ENCODE measurements at places on chromosomes 4 and X.

DNA sequence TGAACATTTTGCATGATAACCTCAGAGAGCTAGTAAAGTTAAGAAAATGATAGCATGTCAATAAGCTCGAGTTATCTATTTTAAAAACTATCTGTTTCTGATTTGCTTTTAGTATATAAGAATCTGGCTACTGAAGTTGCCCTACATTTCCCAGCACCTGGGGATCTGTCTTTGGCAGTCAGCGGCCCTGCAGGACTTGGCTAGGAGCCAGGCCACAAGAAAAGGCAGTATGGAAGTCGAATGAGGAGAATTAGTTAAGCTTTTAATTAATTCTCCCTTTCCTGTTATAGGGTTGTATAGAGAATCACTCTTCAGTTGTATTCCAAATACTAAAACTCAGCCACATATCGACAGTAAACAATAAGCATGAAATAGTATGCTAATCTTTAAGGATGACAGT, 22.7 kb downstream of the POU4F2 start:
- no peak for DNase-seq

DNA sequence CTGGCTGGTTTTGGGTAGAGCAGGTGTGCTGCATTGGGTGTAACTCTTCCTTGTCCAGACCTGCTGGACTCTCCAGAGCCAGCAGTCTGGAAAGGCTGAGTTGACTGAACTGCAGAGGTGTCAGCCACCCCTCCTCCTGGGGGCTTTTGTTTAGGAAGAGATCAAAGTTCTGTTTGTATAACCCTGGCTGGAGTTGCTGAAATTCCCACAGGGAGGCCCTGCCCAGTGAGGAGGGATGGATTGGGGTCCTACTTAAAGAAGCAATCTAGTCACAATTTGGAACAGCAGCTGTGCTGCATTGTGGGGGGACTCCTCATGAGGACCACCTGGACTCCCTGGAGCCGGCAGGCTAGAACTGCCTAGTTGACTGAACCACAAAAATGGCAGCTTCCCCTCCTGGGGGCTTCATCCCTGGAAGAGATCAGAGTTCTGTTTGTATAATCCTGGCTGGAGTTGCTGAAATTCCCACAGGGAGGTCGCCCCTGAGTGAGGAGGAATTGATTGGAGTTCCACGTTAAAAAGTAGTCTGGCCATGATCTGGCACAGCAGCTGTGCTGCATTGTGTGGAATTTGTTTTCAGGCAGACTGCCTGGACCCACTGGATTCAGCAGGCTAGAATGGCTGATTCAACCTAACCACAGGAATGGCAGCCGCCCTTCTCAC, 264.9 kb upstream of the ZC4H2 start:
- no peak for DNase-seq

- DNase-seq: no peak
These were observed 7.5 kb downstream of the PPEF1 start for GRCh38 chrX:18714910-18715309.

GRCh38 chrX:147828719-147829118, 83.0 kb upstream of the FMR1 start:
- DNase-seq: no peak

DNA sequence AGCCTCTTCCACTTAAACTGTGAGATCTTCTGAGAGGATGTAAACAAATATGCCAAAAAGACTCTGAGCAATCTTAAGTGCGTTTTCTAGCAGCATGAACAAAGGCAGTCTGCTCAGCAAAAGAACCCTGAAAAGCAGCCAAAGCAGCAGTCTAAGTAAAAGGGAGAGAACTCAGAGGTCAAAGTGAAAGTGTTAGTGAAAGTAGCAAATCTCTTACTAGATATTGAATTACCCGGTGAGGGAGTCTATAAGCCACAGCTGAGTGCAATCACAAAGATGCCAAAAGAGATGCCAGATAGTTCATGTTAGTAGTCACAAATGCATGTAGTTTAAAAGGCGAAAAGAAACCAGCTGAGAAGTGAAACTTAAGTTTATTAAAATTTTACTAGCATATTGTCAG, 7.9 kb upstream of the GNRHR start:
- no peak for DNase-seq

GRCh38 chrX:153557618-153558355, 40.3 kb downstream of the ATP2B3 start:
- DNase-seq: no peak

DNA sequence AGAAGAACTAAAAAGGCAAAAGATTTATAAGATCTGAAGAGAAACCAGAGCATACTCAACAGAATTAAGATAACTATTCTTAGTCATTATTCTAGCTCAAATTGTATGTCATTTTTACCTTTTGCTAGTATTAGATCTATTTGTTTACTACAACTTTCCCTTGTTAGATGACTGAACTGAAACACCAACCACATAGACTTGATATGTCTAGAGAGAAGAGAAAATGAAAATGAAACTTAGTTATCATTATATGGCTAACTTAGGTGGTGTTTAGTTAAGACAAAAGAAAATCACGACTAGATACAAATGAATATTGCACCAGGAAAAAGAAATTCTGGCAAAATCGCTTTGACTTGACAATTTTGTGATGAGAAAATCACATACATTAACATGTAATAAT, 690.8 kb downstream of the PCDH18 start:
- no peak for DNase-seq

DNA sequence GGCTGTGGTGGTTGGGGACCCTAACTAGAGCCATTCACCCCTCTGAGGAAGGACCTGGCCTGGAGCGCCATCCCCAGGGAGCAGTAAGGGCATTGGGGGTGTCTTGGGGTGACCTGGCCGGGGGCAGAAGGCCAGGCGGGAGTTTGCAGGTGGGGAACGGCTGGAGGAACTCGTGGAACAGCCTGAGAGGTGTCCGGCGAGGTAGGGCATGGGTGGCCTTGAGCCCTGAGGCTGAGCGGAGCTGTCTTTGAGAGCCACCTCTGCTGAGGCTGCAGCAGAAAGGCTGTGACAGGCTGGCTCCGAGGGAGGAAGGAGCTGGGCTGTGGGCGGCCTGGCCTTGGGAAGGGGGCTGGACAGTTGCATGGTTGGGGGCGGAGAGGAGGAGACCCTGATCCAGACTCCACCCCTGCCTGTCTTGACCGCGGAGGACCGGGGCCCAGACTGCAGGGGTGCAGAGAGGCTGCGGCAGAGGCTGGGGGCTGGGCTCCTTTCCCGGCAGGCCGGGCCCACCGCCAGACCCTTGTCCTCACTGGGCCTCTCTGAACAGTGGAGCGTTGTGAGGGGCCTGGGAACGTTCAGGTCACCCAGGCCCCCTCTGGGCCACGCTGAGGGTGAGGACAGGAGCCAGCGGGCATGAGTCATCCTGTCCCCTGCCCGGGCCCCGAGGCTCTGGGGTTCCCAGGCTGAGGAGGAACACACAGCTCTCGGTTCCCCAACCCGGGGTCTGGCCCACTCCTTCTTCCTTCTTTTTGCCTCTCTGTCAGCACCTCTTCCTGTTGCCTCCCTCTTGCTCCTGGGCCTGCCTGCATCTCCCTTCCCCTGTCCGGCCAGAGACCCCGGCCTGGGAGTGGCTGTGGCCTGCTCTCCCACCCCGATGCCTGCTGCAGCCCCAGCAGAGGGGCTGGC, 8.1 kb downstream of the SH3BP2 start:
- DNase-seq: no peak

- DNase-seq: no peak
These were observed 90.3 kb downstream of the DHRSX start for GRCh38 chrX:2410279-2411020.

DNA sequence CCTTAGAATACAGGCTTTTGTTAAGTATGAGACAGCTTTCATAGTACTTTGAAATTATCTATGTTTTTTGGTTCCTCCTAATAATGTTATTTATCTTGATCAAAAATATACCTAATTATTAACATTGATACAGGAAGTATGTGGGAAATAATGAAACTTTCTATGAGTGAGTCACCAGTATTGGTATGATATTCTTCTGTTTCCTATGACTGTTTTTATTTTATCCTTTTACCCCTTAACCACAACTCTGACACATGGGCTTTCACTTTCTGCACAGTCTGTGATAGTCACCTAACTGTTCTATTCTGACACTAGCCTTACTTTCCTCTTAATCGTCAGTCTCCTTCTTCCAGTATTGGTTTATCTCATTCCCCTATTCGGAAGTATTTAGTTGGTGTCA, 4.7 kb downstream of the THAP9 start:
- no peak for DNase-seq

DNA sequence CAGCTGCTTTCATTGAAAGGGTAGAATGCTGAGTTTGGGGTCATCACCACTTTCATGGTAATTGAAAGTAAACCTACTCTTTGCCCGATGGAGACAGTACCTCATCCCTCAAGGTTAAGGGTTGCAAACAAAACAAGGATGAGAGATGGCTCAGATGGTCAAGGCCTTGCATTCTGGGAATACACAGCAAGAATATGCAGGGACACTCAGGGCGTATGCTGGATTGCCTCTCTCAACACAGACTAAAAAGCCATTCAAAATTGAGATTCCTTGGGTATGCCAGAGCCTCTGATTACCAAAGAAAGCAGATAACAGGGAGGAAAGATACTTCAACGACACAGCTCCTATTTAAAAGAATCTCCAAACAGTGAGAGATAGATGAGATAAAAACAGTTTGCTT, 310.4 kb downstream of the ARAP2 start:
- no peak for DNase-seq

DNA sequence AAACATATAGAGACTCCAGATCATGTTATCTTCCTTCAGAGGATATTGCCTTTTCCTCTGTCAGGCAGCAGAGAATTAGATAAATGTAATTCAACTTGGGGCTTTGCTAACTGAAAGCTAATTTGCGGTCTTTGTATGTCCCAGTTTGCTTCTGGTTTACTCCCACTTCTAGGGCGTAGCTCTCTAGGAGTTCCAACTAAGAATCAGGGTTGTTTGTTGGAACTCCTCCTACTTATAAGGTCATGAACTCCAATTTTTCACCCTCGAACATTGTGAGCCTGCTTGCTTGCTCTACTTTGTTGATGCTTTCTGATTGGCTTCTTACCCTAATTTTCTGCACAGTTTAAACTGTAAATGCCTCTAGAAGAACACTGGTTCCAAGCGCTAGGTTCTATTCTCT, 66.1 kb downstream of the FMR1NB start:
- no peak for DNase-seq

GRCh38 chr4:112509243-112510141, 6.5 kb downstream of the NEUROG2 start:
- DNase-seq: no peak

GRCh38 chrX:3290561-3290960, 55.9 kb downstream of the MXRA5 start:
- DNase-seq: no peak

- no peak for DNase-seq
These were observed 164.8 kb upstream of the PGRMC2 start for GRCh38 chr4:128452415-128452814.

DNA sequence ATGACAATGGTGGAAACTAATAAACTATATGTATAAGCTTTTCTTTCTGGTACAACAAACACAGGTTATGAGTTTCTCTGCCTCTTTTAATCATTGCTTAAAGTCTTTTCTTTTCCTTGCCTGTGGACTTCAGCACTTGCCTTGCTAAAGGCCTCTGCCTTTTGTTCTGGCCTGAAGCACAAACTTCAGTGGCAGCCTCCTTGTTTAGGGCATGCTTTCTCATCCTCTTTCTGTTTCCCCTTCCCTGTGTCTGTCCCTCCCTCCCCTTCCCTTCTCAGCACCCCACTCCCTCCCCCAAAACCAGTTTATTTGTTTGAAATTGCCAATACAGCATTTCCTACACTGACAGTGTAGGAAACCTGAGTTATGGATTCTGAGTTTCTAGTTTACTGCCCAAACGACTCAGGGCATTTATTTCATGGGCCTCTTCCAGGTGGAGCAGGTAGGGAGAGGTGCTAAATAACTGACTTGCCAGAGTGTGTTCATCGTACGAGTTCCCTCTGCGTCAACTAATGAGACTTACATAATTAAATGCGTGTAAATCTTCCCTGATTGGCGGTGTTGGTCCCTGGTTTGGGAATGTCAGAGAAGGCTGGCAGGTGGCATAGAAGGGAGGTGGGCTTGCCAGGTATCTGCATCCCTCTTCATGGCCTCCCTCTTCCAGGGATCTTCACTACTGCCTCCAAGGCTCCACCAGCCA, 311.0 kb downstream of the FBXW7 start:
- no peak for DNase-seq

DNA sequence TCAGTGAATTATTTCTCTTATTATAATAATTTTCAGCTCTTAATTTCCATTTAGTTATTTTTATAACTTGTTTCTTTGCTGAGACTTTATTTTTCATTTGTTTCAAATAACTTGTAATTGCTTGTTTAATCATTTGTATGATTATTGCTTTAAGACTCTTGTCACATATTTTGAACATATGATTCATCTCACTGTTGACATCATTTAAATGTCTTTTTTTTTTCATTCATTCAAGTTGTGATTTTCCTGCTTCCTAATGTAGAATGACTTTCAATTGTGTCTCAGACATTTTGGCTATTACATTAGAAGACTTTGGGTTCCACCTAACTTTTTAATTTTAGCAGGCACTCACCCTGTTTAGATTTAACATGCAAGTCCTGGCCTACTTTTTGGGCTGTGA, 234.8 kb upstream of the DIPK2B start:
- DNase-seq: no peak

- no peak for DNase-seq
These were observed 34.6 kb downstream of the BCLAF3 start for GRCh38 chrX:19956306-19956705.

DNA sequence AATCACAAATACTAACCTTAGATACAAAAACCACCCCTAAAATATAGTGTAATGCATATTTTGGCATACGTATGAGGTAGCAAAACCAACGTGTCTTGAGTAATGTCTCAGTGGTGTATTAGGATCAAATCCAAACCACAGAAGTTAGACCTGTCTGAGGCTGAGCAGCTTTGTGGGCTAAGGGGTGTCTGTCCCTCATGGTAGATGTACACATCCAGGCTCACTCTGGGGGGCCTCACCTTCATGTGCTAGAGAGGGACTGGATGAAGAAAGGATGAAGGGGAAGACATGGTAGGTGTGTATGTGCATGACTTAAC, 188.0 kb upstream of the TBC1D9 start:
- DNase-seq: no peak

- no peak for DNase-seq
These were observed 30.9 kb downstream of the PTCHD1 start for GRCh38 chrX:23365541-23365940.

- no peak for DNase-seq
These were observed 1303.6 kb downstream of the FAM133A start for GRCh38 chrX:94977562-94977961.

DNA sequence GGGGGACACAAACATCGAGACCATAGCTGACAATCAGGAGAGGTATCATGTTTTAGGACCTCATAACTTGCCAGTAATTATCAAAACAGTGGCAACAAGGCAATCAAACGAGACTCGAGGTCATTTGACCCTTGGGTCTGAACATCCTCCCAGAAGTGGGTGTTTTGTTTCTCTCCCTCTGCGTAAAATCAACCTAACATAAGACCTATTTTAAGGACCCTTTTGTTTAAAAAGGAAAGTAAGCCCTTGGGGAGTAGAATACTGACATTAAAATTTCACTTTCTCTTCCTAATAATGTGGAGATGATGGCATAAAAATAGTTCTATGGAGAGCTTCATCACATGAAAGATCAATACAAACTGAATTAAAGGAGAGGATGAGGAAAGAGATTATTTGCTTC, 106.2 kb upstream of the PUDP start:
- DNase-seq: no peak

GRCh38 chr4:86043755-86044592, 315.9 kb downstream of the MAPK10 start:
- no peak for DNase-seq
